ENCODE measurements at places on chromosomes 2 and 18.

DNA sequence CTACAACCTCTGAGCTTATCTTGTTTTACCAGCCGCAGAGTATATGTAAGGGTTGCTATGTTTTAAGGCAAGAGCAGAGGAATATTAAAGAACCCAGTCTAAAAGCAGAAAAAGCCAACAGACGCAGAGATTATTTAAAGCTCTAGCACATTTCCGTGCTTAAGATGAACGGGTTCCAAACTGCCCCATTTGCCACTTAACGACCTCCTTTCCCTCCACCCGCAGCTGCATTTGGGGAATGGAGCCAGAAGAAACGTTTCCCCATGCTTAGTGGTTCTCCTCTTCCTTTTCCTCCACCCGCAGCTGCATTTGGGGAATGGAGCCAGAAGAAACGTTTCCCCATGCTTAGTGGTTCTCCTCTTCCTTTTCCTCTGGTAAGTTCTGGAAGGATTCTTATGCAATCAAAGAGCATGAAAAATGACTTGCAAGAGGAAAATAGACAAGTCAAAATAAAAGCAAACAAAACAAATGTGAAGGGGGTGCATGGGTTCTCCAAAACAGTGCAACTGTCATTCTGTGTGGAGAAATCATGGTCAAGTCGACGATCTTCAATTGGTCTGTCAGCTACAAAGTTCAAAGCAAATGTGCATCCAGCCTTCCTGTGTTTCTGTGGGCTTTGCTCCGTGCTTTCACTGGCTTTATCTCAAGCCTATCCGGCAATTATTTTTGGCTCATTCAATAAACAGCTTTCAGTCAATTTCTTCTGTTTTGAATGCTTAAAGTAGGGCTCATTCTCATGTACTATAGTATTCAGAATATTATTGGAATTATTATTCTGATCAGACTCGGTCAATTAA is 57.8 kb downstream of the DIPK1C start:
- no peak for DNase-seq

GRCh38 chr2:232319803-232320442 is 58.6 kb upstream of the ALPP start:
- DNase-seq = no peak

GRCh38 chr18:57853133-57853532 is 50.0 kb upstream of the ATP8B1 start:
- no peak for DNase-seq

GRCh38 chr18:58195278-58195765 is 151.3 kb downstream of the NEDD4L start:
- DNase-seq = no peak

DNA sequence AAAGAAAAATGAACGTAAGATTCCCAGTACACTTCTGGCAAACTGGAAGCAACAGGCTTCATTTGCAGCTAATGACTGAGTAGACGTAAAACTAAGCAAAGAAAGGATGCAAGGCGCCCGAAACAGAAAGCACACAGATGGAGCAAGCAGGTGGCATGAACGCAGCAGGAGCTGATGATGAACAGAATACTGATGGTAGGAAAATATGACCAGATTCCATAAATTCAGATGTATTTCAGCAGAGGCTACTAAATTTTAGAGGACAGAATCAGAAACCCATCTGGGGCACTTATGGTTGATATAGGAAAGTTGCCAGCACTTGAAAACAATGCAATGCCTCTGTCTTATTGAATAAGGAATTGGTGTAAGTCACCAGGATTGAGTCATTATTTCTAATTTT is 658.7 kb upstream of the LINC00305 start:
- DNase-seq = no peak

DNA sequence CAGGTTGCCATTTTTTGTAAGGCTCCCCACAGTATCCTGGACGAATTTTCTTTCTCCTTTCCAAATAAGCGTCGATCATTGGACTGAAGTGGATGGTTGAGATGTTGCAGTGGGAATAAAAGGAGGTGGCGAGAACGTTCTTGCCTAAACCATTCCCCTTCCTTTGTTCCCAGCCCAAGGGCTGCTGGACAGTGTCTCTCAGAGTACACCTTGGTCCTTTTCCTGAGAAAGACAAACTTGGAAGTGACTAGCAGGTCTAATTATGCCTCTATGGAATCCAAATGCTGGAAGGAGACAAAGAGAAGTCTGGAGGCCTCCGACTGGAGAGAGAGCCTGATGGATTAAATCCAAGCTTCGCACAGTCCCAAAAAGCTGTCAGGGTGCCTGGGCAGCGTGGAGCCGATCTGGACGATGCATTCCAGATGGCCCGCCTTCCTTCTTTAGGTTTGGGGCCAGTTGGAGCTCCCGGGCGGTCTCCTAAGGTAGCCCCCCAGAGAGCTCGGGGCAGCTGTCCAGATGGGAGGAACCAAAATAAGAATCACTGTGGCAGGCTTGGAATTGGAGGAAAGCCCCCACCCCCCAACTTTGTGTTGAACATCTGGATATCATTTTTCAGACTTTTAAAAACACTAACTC is 186.8 kb downstream of the TMEM247 start:
- no peak for DNase-seq

GRCh38 chr2:209146682-209147320 is 277.0 kb upstream of the MAP2 start:
- DNase-seq = no peak

DNA sequence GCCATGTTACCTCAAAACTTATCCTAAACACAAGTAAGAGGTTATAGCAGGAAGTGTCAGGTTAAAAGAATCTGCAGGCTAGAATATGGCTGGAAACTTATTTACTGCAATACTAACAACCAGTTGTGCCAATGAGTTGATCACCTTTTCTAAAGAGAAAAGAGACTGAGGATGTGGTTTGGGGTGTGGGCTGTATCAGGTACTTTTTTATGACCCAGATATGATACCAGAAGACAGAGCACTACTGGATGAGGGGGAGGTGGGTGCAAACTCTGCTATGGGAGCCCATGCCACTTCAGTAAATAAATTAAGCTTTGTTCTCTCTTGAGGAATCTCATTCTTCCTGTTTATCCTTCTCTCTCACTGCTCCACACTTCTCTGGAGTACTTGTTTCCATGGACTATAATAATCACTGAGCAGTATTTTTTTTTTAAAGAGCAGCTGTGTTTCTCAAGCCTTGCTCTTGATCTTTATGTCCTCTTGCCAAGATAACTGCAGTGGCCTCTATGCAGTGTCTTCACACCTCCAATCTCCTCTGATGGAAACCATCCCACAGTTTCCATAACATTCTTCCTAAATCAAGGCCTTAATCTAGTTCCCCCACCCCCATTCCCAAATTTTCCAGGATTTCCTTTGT is 51.2 kb upstream of the NOSTRIN start:
- no peak for DNase-seq

GRCh38 chr2:29433128-29433527 is 317.9 kb downstream of the CLIP4 start:
- DNase-seq = no peak

- no peak for DNase-seq
Measured at GRCh38 chr2:74887960-74888700, 54.2 kb downstream of the HK2 start.

DNA sequence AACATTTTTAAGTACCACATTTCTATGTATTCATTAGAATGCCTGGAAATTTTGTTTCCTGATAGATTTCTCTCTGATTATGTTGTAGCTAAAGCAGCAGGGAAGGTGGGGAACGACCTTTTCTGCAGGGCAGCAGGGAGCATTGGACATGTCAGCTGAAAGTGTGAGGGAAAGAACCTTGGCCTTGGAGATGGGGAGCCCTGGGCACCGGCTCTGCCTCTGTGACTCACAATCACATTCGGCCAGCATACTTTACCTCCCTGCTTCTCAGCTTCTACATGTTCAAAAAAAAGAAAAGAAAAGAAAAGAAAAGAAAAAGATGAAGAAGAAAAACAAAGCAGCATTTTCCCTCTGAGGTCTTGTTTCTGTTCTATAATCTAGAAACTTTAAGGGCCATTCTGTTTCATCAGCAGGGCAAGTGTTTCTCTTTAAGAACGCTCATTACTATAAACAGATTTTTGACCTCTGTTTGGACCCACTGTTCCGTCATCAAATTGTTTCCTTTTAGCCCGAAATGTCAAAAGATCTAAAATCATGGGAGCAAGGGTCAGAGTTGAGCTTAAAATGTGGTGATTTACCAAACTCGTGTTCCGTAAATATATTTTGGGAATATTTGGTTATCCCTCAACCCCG is 27.9 kb downstream of the SETBP1 start:
- no peak for DNase-seq
